Left cardiac atrium (tissue), 4 donors: ENCODE measurements at places on chromosomes 11 and 22. TPM values are rescaled to one million over a fixed set of nuclear protein-coding genes. Genes with fewer than 3 reads are reported as not detected.

- no peak for DNase-seq
These were observed 41.2 kb upstream of the TESMIN start for GRCh38 chr11:68792400-68792966.

- no peak for DNase-seq
These were observed 4.4 kb upstream of the KRTAP5-9 start for GRCh38 chr11:71543866-71544265.

TSSK2 gene
- total RNA-seq = not detected

DNA sequence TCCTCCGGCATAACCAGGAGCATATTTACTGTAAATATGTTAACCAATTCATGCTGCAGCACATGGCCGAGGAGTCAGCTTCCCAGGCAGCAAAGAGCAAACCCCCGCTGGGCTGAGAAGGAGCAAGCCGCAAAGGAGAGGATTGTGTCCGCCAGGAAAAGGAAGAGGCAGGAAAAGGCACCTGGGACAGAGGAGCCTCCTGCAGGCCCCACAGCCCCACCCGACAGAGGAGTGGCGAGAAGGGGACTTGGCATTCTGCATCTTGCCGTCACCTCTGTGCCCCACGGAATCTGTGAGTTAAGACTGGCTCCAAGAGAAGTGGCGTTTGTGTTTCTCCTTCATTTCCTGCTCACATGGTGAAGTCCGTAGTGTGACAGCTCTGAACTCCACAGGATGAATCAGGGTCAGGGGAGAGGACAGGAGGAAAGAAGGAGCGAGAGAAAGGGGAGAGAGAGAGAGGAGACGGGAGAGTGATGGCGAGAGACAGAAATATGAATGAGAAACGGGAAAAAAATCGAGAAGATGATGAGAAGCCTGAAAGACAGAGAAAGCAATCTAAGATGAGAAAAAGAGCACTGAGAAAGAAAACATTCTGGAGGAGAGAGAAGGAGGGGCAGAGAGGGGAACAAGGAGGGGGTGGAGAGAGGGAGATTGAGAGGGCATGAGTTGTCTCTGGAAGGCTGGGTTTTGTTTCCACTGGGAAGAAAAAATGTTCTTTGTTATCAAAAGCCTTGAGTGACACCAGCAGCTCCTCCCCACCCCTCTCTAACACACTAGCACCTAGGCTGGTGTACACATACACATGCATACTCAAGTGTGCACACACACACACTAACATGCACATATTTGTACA lies 489.6 kb downstream of the MN1 start:
- DNase-seq = no peak

DNA sequence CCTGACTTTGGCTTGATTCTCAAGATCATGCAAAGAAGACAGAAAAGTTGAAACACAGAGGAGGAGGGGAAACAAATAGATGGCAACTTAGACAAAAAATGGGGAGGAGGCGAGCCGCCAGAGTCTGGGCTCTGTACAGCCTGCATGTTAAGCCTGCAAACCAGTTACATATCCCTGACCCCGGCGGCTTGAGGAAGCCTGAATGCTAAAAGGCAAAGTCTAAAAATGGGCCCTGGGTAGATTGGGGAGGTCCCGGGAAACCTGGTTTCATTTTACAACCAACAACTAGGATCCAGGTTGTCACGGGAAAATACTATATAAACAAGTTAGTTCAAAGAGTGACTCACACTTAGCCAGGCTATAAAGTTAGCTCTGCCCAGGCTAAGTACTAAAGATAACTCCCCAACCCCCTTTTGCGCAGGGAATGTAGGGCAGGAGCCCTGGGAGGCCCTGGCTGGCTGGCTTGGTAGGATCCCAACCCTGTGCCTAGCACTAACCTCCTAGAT lies 18.8 kb upstream of the ZBTB16 start:
- no peak for DNase-seq
